ENCODE measurements at places on chromosomes 12 and 14.
A peak's percentile ranks its signal among the peaks of the same experiment; 100 is the strongest.

- no peak for DNase-seq
Observed at GRCh38 chr12:130948136-130948535, 5.6 kb upstream of the ADGRD1 start.

GRCh38 chr12:6684609-6685008 lies 4.6 kb downstream of the ZNF384 start:
- peak; percentile 40 for DNase-seq

GRCh38 chr14:73463411-73463810 lies 5.1 kb upstream of the NUMB start:
- DNase-seq, result peak; percentile 99

DNA sequence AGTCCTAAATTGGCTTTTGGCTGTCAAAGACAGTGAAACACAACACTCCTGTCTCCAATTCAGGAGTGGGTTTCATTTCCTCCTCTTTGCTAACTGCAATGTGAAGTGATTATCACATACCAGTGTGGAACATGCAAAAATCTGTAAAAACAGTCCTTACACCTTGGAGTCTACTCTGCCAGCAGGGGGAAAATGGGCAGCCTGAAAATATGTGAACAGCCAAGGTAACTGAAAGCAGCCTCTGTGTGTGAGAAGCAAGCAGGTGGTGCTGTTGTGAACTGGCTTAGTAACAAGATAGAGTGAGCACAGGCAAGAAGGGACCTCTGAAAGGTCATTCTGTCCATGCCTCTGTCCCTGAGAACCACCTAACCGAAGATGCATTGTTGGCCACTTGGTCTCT lies 6.0 kb downstream of the PRMT8 start:
- no peak for DNase-seq

DNA sequence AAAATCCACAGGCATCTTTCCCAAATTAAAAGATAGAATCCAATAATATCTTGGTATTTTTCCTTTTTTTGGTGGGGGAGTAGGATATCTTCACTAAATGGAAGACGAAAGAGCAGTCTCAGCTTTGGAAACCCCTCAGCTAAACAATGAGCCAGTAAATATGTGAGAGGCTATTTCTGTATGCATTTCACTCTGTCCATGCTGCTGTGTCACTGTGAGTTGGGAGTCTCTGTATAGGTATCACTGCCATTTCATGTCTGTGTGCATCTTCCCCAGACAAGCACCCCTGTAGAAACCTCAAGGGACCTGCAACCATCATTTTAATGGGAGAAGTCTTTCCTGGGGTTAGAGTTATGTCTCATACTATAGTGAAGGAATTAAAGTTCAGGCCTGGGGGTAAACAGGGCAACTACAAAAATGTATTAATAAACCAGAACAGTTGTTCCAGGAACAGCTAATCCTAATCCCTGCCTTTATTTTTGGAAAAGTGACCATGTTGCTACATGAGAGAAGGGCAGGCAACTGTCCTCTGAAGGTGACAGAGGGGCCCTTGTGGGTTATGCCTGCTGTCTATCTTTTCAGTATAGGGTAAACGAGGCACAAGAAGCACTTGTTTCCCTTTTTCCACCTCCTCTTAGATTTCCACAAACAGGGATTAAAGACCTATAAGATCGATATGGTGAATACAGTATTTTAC lies 11.3 kb upstream of the STAC3 start:
- DNase-seq, result no peak

DNA sequence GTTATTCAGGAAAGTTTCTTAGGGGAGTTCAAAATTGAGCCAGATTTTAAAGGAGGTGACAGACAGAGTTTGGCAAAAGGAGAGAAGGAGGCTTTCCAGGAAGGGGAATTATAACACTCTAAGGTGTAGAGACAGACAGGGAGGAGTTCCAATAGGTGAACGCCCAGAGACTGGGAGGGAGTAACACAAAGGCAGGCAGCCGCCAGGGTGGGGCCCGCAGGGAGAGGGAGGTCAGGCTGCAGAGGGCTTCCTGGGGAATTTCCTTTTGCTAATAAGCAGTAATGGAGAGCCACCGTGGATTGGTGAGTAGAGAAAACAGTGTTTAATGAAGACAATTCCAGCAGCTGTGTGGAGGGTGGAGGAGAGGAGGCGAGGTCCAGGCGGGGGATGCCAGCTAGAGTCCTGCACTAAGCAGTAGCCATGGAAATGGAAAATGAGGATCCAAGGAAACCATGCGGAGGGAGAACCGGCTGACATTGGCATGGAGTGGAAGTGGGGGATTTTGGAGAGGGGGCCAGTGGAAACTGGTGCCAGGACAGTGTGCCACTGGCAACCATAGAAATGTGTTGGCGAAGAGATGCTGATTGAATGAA lies 22.2 kb downstream of the GRIN2B start:
- DNase-seq, result no peak

GRCh38 chr12:47616440-47616839 lies 89.4 kb downstream of the RPAP3 start:
- no peak for DNase-seq

GRCh38 chr14:90519262-90519920 lies 122.6 kb downstream of the CALM1 start:
- DNase-seq, result no peak

- DNase-seq, result peak; percentile 60
Observed at GRCh38 chr14:35050652-35051051, 4.6 kb downstream of the FAM177A1 start.

DNA sequence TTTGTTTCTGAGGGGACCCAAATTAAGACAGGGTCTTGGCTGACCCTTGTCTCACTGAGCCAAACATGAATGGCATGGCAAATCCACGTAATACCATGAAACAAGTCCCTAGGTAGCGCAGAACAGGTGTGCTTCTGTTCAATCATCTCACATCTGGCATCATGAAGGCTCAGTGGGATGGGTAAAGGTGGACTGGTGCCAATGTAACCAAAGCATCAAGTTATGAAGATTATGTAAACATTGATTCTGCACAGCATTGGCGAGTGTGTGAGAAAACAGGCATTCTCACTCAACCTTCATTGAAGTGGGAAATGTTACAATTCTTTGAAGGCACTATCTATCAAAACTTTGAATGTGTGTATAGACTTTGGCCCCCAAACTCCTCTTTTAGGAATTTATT lies 41.9 kb downstream of the PTGER2 start:
- peak; percentile 96 for DNase-seq

- no peak for DNase-seq
Observed at GRCh38 chr12:131921866-131922769, 7.0 kb upstream of the PUS1 start.

- no peak for DNase-seq
Observed at GRCh38 chr14:104346608-104347007, 208.2 kb downstream of the KIF26A start.

DNA sequence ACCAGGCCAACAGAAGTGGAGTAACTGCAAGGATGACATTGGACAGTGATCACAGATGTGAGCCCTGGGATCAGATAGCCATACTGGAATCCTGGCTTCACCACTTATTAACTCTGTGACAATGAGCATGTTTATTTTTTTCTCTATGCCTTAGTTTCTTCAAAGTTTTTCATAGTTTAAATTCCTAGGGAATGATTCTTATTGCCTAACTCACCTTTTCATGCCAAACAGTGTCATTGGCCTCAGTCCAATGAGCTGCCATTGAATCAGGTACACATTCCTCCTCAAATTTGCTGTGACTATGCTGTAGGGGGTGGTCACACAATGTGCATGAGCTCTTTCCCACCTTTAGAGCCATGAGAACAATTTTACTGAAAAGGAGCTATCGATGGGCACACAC lies 342.3 kb downstream of the SYT1 start:
- no peak for DNase-seq

DNA sequence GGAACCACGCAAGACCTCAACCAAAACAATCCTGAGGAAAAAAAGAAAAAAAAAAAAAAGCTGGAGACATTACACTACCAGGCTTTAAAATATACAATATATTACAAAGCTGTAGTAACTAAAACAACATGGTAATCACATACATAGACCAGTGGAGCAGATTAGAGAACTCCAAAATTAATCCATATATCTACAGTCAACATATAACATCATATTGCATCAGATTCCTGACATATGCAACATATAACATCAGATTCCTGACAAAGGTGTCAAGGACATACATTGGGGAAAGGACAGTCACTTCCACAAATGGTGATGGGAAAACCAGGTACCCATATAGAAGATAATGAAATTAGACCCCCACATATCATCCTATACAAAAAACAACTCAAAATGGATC lies 145.8 kb downstream of the BTG1 start:
- DNase-seq, result no peak

DNA sequence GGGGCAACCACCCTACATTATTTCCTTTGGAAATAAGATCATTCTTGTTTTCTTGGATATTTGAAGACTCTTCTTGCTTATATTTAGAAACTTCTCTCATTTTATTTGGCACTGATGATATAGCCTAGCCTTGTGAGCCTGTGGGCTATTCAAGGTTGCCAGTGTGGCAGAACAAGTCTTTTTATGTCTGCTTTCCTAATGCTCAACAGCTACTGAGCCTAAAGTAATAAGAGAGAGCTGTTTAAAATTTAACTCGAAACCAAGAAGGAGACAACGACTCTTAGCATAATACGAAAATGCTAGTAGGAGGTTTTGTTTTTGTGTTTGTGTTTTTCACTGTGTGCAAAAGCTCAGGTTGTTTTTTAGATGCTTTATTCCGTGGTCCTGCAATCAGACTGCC lies 104.0 kb upstream of the CPM start:
- DNase-seq, result no peak

- DNase-seq, result no peak
Observed at GRCh38 chr12:80419644-80420043, 24.4 kb upstream of the PTPRQ start.

DNA sequence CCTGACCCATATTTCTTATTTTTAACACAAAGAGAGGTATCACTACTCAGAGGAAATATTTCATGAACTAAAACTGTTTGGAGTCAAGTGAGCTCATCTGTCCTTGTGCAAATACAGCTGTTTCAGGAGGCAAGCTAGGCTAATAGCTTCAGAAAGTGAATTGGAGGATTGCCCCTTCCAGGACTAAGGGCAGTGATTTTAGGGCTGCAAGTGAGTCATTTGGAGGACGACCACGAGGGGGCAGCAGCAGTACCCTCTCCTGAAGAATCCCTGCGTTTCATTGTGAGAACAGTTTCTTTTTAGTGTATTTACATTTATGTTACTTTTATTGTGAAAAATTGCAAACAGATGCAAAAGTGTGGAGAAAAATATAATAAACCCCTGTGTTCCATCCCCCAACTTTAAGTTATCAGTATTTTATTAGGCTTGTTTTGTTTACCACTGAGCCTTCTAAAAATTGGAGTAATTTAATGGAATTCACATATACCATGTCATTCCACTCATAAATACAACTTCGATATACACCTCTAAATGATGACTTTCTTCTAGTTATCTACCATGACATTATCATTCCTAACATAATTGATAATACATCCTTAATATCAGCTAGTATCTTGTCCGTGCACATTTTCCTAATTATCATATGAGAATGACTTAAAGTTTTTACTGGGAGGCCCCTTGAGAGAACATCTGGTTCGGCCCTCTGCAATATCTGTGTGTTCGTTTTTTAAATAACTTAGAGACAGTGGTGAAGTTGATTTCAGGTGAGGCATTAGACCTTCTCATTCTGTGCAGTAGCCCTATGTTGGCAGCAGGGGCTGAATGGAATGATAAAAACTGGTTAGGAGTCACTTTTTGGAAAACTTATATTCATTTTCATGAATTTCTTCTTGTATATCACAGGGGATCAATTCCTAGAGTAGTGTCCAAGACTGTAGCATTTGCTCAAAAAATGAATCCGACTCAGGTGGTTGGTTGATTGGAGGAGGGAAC lies 13.7 kb downstream of the FOXJ2 start:
- DNase-seq, result peak; percentile 74

- DNase-seq, result peak; percentile 60
Observed at GRCh38 chr12:48189331-48190125, 6.1 kb downstream of the CCDC184 start.

DNA sequence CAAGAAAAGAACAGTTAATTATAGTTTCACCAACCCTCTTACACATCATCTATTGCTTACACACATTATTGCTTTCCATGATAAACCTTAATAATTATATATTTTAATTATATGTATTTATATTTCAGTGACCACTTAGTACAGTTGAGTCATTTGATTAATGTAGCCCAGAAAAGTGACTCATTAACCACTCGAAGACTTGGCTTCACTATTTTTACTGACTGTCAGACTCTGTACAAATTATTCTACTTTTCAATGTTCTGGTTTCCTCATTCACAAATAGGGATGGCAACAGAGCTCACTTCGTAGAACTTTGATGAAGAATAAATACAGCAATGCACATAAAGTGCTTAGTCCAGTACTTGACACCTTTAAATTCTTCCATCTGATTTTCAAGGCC lies 98.3 kb downstream of the CFAP54 start:
- DNase-seq, result peak; percentile 59

GRCh38 chr14:67668559-67668958 lies 5.9 kb downstream of the VTI1B start:
- no peak for DNase-seq

DNA sequence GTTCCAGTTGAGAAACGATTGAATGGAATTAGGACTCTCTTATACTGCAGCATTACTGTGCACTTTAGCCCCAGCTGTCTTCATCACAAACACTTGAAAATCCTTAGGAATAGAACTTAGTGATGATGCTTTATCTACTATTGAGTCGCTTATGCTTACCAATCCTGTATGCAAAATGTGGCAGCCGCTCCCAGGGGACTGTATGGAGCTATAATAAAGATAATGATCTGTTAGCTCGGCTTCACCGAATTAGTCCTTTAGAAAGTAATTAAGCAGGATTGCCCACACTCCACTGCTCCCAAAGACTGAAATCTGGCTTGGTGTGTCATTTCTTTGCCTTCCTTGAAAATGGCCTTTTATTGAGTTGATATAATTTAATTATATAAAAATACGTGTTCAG lies 10.6 kb downstream of the EML1 start:
- no peak for DNase-seq

DNA sequence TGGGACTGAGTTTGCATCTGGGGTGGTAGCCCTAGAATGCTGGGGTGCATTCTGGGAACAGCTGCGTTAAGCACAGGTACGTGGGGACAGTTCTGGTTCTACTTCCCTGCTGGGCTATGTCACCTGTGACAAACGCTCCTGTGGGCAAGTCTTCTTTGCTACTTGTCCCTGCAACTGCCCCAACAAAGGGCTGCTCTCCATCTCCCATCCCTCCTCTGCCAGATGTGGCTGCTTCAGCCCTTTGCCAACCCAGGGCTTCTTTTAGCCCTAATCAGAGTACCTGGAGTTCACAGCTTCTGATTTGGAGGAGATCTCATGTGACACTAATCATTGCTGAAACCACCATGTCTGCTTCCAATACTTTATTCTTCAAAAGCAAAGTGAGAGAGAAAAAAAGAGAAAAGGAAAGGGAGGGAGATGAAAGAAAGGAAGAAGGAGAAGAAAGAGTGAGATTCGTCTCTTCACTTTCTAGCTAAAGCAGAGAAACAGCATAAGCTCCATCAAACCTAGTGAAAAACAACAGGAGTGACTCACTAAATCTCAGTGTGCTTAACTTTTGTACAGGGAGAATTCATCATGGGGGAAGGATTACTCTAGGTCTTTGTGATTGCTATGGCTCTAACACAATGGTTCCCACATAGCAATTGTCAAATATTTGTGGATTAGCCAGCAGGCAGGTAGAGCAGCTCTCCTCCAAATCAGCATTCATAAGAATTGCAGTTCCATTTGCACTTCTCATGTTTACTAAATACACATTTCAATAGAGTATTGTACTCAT lies 174.8 kb downstream of the LRIG3 start:
- peak; percentile 19 for DNase-seq

Data from LHCN-M2 (cell line).